ENCODE measurements at places on chromosomes 16 and 17. TPM values are rescaled to one million over a fixed set of nuclear protein-coding genes. Genes with fewer than 3 reads are reported as not detected.
A peak's percentile ranks its signal among the peaks of the same experiment; 100 is the strongest.

GRCh38 chr17:7355053-7355452 is at the start of gene TMEM95:
Gene TMEM95, plus strand, starts transcription at chr17:7355156. Its CDS starts 49 bp downstream, at chr17:7355205.
- H3K4me3 ChIP-seq: peak within 1 kb of the TSS; percentile 29
- DNase-seq: no peak
- peaks cover 37% of the 10 kb centered on the region for H3K4me1 ChIP-seq
- H3K36me3 ChIP-seq: peaks cover 4% of the 10 kb centered on the region

DNA sequence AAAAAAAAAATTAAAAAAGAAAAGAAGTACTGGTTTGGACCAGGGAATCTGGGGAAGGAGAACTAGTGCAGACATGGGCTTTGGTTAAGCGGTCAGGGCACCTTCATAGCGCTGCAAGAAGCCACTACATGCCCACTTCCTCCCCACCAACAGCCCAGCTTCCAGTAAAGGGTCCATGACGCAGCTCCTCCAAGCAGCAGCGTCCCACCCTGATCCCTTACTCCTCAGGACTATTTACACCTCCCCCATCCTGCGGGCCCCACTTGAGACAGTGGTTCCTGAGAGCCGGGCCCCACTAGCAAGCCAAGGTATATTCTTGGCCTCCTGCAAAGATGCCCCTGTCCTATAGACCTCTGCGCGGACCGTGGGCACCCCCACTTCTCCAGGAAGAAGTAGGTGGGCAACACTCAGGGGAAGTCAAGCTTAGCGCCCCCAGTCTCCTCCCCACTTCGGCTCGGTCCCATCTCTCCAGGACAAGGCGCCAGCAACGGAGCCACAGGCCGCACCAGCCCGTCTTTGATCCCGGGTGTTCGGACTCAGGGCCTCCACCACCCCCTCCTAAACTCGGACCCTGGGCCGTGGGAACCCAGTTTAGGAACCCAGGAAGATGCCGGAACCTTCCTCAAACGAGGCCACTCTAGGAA is 913 bp upstream of the PRR14 start:
- peak overlapping the region; percentile 93 for H3K4me3 ChIP-seq
- peaks cover 24% of the 10 kb centered on the region for H3K4me1 ChIP-seq
- H3K27ac ChIP-seq: peak overlapping the region; percentile 100
- no peaks in the 10 kb centered on the region for H3K27me3 ChIP-seq
- peak; percentile 50 for DNase-seq

DNA sequence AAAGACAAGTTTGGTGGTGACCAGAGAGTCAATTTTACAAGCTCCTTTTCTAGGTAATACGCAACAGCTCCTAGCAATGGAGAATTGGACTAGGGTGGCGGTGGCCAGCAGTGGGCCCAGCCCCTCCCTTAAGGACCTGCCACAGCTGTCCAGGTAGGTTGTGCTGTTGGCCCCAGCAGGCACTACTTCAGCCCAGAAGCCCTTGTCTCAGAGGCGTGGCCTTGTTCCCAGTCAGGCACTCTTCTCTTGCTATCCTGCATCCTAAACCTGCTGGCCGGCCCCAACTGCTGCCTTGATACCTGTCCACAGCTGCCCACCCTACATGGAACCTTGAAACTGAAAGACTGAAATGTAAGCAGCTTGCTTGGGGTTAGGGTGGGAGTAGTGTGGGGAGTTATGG is 989 bp upstream of the GALK1 start:
- no peak for DNase-seq
- peaks cover 19% of the 10 kb centered on the region for H3K4me1 ChIP-seq
- H3K27me3 ChIP-seq: no peaks in the 10 kb centered on the region
- no peak overlapping the region for H3K27ac ChIP-seq
- peak overlapping the region; percentile 52 for H3K4me3 ChIP-seq

REXO5 gene
- total RNA-seq: 23.8 TPM

LCMT1 gene
- total RNA-seq: 43.7 TPM

CSH1 gene
- not detected for total RNA-seq

All from activated T-cell treated with anti-CD3 and anti-CD28 coated beads, Interleukin-2, amount 50 U/mL, for 72 hours (primary cell).